ENCODE measurements at places on chromosomes 7 and 10.

DNA sequence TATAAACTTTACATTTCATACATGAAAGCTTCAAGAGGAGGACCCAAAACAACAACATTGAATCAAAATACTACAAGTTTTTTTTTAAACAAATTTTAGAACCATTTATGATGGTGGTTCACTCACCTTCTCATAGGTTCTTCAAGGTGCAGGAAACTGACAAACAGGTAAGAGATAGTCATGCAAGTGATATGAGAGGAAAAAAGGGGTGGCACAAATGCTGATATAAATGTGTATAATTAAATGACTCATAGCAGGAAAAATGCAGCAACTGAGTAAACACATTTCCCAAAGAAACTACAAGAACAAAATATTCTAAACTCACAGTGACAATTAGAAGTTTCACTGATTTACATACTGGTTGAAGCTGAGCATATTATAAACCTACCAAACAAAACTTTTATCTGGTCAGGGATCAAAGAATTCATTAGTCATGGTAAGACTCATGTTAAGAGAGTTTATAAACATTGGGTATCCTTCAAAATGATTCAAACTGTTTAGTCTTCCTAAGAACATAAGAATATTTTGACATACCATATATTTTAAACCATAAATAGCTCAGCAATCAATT lies 14.1 kb downstream of the ZWINT start:
- no peak overlapping the region for H3K27ac ChIP-seq
- H3K4me3 ChIP-seq, result no peak overlapping the region
- H3K4me1 ChIP-seq, result no peaks in the 10 kb centered on the region
- no peak for DNase-seq
- H3K36me3 ChIP-seq, result no peaks in the 10 kb centered on the region
- H3K27me3 ChIP-seq, result no peaks in the 10 kb centered on the region

DNA sequence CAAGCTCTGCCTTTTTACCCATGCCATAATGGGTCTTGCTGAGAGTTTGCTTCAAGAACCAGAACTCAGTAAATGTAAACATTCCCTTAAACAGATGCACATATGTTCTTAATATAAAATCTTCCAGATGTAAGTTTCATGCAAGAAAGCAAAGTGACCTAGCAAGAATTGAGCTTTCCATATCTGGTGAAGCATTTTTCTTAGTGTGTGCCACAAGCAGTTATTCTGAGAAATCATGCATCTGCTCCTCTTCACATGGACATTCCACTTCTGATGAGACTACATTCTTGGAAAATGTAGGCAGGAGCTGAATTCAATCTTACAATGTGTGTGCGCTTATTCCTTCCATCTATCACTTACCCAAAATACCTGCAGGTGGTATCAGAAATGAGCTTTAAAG lies 227.8 kb upstream of the LRRTM3 start:
- H3K36me3 ChIP-seq, result no peaks in the 10 kb centered on the region
- no peak overlapping the region for H3K27ac ChIP-seq
- H3K27me3 ChIP-seq, result no peaks in the 10 kb centered on the region

DNA sequence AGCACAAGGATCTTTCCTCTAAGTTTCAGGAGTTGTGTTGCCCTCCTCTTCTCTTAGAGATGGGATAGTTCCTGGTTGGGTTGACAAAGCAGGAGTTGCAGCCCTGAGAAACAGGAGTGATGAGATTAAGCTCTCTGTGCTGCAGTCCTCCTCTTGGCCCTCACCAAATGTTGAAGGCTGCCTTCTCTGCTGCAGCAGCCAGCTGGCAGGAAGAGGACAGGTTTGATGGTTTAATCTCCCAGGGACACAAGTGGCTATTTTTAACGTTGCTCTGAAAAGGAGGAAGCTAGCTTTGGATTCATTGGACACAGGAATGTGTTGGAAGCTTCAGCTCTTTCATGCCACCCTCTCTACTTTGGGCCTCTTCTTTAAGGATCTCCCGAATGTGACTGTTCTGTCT lies 9.4 kb downstream of the STRIP2 start:
- no peak for DNase-seq

GRCh38 chr10:5447056-5447455 lies 34.7 kb downstream of the NET1 start:
- H3K27me3 ChIP-seq, result no peaks in the 10 kb centered on the region
- H3K36me3 ChIP-seq, result peaks cover 19% of the 10 kb centered on the region
- peaks cover 57% of the 10 kb centered on the region for H3K4me1 ChIP-seq
- H3K27ac ChIP-seq, result peak overlapping the region; percentile 67

- no peak overlapping the region for H3K4me3 ChIP-seq
- no peaks in the 10 kb centered on the region for H3K36me3 ChIP-seq
- H3K27ac ChIP-seq, result no peak overlapping the region
- peaks cover 49% of the 10 kb centered on the region for H3K27me3 ChIP-seq
- no peaks in the 10 kb centered on the region for H3K4me1 ChIP-seq
Observed at GRCh38 chr10:91758303-91759146, 39.7 kb upstream of the TNKS2 start.

GRCh38 chr10:5983774-5984173 lies 6.4 kb upstream of the IL15RA start:
- peaks cover 14% of the 10 kb centered on the region for H3K4me1 ChIP-seq
- no peak overlapping the region for H3K27ac ChIP-seq
- peaks cover 15% of the 10 kb centered on the region for H3K27me3 ChIP-seq
- no peak overlapping the region for H3K4me3 ChIP-seq
- no peaks in the 10 kb centered on the region for H3K36me3 ChIP-seq

DNA sequence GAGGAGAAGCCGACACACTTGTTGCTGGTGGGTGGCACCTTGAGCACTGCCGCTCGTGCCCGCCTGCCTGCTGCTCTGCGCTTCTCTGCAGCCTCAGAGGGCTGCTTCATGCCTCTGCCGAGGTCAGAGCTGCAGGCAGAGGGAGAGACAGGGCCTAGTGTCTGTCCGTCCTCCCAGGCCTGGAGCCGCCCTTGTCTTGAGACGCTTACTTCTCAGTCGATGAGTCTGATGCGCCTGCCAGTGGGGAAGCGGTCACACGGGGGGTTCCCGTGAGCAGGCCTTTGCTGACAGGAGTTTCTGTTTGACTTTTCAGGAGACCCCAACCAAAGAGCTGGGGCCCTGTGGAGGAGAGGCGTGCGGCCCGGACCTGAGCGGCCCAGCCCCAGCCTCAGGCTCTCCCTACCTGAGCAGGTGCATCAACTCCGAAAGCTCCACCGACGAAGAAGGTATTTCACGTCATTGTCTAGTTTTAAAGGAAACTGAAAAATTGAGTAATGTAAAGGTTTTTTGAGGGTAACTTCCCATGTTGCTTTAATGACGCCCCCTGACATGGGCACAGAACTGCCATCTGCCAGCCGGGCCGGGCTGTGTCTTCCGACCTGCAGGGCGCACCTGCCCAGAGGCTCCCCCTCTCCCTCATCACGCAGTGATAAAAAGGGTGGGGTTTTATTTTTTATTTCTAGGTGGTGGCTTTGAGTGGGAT lies 7.8 kb upstream of the BHLHA15 start:
- peaks cover 32% of the 10 kb centered on the region for H3K4me1 ChIP-seq
- no peak overlapping the region for H3K4me3 ChIP-seq
- DNase-seq, result no peak
- H3K36me3 ChIP-seq, result peaks cover 37% of the 10 kb centered on the region

- H3K4me1 ChIP-seq, result peaks cover 25% of the 10 kb centered on the region
- no peak overlapping the region for H3K27ac ChIP-seq
- DNase-seq, result no peak
- no peaks in the 10 kb centered on the region for H3K27me3 ChIP-seq
- peaks cover 23% of the 10 kb centered on the region for H3K36me3 ChIP-seq
Observed at GRCh38 chr10:72173619-72174296, 42.1 kb upstream of the ANAPC16 start.

GRCh38 chr7:52838981-52839411 lies 196.4 kb upstream of the POM121L12 start:
- no peak overlapping the region for H3K4me3 ChIP-seq
- no peak overlapping the region for H3K27ac ChIP-seq
- no peak for DNase-seq
- no peaks in the 10 kb centered on the region for H3K4me1 ChIP-seq
- no peaks in the 10 kb centered on the region for H3K27me3 ChIP-seq

- H3K36me3 ChIP-seq, result no peaks in the 10 kb centered on the region
- H3K4me1 ChIP-seq, result peaks cover 18% of the 10 kb centered on the region
- peaks cover 21% of the 10 kb centered on the region for H3K27me3 ChIP-seq
- no peak overlapping the region for H3K4me3 ChIP-seq
- no peak for DNase-seq
Observed at GRCh38 chr10:62839590-62839989, 23.4 kb upstream of the EGR2 start.

GRCh38 chr10:50326757-50327701 lies 75.7 kb upstream of the ASAH2 start:
- H3K4me1 ChIP-seq, result peaks cover 66% of the 10 kb centered on the region
- peak overlapping the region; percentile 59 for H3K27ac ChIP-seq
- no peaks in the 10 kb centered on the region for H3K27me3 ChIP-seq
- peaks cover 25% of the 10 kb centered on the region for H3K36me3 ChIP-seq
- H3K4me3 ChIP-seq, result peak overlapping the region; percentile 65

DNA sequence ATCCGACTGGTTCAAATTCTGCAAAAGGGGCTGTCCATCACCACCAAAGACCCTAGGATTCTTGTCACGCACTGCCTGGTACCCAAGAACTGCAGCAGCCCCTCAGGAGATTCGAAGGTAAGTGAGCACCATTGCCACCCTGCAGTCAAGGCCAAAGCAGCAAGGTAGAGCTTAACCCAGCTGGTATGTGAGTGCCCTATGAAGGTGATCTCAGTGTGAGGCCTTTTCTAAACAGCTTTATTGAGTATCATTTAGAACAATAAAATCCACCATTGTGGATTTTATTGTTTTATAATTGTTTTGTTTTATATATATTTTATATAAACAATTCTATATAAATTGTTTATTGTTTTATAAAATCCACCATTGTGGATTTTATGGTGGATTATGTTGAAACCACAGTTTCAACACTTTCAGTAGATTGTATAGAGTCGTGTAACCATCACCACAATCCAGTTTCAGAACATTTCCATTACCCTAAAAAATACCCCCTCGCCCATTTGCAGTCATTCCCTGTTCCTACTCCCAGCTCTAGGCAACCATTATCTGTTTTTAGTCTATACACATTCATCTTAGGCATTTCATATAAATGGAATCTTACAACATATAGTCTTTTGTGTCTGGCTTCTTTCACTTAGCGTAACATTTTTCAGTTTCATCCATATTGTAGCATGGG lies 20.1 kb upstream of the CALU start:
- no peak overlapping the region for H3K27ac ChIP-seq
- peaks cover 3% of the 10 kb centered on the region for H3K4me1 ChIP-seq
- H3K4me3 ChIP-seq, result no peak overlapping the region
- H3K36me3 ChIP-seq, result no peaks in the 10 kb centered on the region

- H3K27me3 ChIP-seq, result no peaks in the 10 kb centered on the region
- no peak overlapping the region for H3K4me3 ChIP-seq
- no peak for DNase-seq
- H3K27ac ChIP-seq, result no peak overlapping the region
- no peaks in the 10 kb centered on the region for H3K4me1 ChIP-seq
Observed at GRCh38 chr7:42138691-42139090, 98.3 kb downstream of the GLI3 start.

GRCh38 chr7:12565873-12566272 lies 4.6 kb upstream of the SCIN start:
- H3K4me3 ChIP-seq, result no peak overlapping the region
- peaks cover 23% of the 10 kb centered on the region for H3K27me3 ChIP-seq
- no peak for DNase-seq
- H3K36me3 ChIP-seq, result no peaks in the 10 kb centered on the region

DNA sequence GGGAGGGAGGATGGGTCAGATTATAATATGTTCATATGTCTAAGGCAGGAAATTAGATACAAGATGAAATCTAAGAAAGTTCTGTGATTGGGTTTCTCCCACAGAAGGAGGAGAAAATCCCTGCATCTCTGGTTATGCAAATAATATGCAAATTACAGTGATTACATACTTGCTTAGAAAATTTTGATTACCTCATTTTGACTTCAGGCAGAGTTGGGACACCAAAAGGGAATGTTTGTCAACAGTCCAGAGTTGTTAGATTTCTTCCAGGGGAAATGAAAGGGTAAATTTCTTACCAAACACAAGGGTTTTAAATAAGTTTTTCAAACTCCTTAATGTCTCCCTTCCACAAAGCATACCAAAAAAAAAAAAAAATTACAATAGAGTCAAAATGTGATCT lies 101.4 kb upstream of the STEAP1B start:
- H3K4me1 ChIP-seq, result no peaks in the 10 kb centered on the region
- H3K4me3 ChIP-seq, result no peak overlapping the region
- no peaks in the 10 kb centered on the region for H3K36me3 ChIP-seq

DNA sequence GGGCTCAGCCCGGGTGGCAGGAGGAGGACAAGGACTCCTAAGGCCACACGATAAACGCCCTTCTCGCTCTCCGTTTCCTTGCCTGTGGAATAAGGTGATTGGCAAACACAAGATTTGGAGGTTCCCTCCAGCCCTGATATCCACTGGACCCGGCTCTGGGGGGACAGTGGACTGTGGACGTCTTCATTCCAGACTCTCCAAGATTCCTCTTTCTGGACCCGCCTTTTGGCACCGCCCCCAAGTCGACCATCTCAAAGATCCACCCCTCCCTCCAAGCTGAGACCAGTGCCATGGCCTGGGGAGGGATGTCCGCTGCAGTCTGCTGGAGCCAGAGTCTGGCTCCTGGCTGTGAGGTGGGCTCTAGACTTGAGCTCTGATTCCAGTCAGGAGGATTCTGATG lies 23.6 kb downstream of the ZNF783 start:
- no peaks in the 10 kb centered on the region for H3K27me3 ChIP-seq
- DNase-seq, result no peak
- H3K4me1 ChIP-seq, result peaks cover 24% of the 10 kb centered on the region
- H3K36me3 ChIP-seq, result peaks cover 11% of the 10 kb centered on the region

GRCh38 chr10:60728056-60728455 lies 50.2 kb upstream of the CDK1 start:
- H3K27me3 ChIP-seq, result peaks cover 3% of the 10 kb centered on the region
- H3K4me3 ChIP-seq, result peak overlapping the region; percentile 28
- peak overlapping the region; percentile 36 for H3K27ac ChIP-seq
- peaks cover 55% of the 10 kb centered on the region for H3K4me1 ChIP-seq
- no peak for DNase-seq
- H3K36me3 ChIP-seq, result peaks cover 3% of the 10 kb centered on the region

DNA sequence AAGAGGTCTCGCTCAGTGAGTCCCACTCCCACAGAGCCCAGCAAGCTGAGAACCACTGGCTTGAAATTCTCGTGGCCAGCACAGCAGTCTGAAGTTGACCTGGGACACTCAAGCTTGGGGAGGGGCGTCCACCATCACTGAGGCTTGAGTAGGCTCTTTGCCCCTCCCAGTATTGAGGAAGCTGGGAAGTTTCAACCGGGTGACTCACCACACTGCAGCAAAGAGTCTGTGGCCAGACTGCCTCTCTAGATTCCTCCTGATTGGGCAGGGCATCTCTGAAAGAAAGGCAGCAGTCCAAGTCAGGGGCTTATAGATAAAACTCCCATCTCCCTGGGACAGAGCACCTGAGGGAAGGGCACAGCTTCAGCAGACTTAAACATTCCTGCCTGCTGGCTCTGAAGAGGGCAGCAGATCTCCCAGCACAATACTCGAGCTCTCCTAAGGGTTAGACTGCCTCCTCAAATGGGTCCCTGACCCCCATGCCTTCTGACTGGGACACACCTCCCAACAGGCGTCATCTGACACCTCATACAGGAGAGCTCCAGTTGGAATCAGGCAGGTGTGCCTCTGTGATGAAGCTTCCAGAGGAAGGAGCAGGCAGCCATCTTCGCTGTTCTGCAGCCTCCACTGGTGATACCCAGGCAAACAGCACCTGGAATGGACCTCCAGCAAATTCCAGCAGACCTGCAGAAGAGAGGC lies 970.9 kb upstream of the LRRN3 start:
- no peak overlapping the region for H3K4me3 ChIP-seq
- H3K4me1 ChIP-seq, result no peaks in the 10 kb centered on the region
- H3K36me3 ChIP-seq, result no peaks in the 10 kb centered on the region
- DNase-seq, result no peak
- no peaks in the 10 kb centered on the region for H3K27me3 ChIP-seq
- H3K27ac ChIP-seq, result no peak overlapping the region

- H3K4me1 ChIP-seq, result peaks cover 3% of the 10 kb centered on the region
- no peaks in the 10 kb centered on the region for H3K27me3 ChIP-seq
- no peak for DNase-seq
- no peaks in the 10 kb centered on the region for H3K36me3 ChIP-seq
- no peak overlapping the region for H3K4me3 ChIP-seq
Observed at GRCh38 chr10:60203993-60204618, 185.6 kb downstream of the ANK3 start.
